ENCODE measurements at places on chromosomes 7 and 10.

DNA sequence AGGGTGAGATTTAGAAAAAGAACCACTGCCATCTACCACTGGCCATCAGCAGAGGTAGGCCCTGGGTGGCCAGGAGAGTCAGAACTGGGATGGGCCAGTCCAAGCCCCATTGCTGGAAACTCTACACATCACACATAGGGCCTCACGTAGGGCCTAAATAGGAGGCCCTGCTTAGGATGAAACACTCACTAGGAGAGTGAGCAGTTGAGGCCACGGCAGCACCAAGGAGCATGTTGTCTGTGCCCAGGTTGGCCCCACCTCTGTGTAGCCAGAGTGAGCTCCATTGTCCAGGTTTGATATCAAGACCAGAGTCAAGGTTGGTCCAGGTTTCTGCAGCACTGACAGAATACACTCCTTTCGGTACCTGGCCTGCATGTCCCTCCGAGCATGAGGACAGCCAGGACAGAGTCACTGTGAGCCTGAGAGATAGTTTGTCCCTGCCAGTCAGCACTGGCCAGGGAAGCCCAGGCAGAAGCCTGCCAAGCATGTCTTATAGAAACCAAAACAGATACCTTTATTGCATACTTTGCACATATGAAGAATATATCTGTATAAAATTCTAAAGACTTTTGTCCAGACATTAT lies 77.9 kb upstream of the CAMK2B start:
- DNase-seq, result no peak

DNA sequence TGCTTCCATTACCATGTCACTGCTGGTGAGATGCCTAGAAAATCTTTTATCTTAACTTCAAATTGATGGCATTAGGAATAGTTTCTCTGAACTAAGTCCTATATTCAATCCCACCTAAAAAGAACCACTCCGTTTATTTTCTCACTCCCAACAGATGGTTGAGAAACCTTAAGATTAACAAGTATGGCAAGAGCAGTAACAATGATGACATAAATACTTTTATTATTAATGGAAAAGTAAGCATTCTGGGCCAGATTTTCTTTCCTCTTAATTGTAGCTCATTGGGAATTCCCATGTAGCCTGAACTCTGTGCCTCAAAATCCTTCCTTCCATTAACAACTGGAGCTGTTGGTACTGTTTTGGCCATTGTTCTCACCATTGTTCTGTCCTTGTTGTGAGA lies 21.1 kb upstream of the FAM13C start:
- no peak for DNase-seq

- no peak for DNase-seq
These were observed 9.0 kb downstream of the LRRC27 start for GRCh38 chr10:132341017-132341416.

- peak; percentile 77 for DNase-seq
These were observed 3.0 kb upstream of the DLX5 start for GRCh38 chr7:97027427-97028234.

DNA sequence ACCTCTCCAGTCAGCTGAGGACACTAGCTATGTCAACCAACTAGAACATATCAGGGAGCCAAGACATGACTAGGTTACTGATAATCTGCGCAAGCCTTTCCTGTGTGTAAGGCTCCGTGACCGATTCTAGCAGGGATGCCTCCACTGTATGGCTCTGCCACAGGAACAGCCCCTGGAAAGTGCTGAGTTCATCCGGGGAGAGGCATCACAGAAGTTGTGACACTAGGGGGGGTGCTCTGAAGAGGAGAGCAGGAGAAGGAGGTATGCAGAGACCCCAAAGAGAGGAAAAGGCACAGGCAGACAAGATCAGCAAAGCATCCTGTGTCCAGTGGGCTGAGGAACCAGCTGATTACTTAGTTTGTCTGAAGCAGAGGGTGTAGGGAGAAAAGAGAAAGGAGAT lies 13.5 kb downstream of the UPP1 start:
- DNase-seq, result no peak

- DNase-seq, result no peak
These were observed 283.5 kb downstream of the ADK start for GRCh38 chr10:74434547-74434946.
